ENCODE measurements at places on chromosomes 1 and 21.

DNA sequence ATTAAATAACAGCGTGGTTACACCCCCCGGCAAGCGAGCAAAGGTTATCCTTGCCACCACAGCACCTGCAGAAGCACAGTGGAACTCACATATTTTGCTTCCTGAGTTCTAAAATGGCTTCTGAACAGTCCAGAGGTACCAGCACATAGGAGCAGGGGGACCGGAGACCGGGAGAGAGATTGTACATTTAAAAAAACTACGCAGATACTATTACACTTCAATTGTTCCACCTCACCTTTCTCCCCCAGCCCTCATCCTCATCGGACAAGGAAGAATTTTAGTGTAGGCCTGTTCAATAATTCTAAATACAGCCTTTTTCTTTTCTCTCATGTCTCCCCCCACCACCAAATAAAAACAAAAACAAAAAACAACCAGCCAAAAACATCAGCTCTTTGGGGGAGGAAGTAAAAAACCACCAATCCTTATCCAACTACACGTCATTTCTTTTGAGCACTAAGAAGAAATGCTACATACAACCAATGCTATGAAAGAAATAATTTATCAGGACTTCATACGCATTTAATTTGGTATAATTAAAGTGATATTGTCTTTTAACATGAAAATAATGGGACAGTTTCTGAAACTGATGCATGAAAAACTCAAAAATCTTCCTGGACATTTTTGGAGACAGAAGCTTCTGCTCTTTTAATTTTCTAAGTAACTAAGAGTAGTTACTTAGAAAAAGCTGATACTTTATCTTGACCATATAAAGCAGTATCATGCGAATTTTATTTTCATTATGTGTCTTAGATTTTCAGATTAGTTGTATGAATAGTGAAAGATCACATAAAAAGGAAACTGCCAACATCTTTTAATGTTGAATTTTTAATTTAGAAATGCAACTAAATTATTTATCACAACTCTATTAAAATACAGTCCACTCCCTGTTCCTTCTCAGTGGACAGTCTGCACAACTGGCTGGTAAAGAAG is 9.1 kb downstream of the CDKN2C start:
- no peak for DNase-seq

DNA sequence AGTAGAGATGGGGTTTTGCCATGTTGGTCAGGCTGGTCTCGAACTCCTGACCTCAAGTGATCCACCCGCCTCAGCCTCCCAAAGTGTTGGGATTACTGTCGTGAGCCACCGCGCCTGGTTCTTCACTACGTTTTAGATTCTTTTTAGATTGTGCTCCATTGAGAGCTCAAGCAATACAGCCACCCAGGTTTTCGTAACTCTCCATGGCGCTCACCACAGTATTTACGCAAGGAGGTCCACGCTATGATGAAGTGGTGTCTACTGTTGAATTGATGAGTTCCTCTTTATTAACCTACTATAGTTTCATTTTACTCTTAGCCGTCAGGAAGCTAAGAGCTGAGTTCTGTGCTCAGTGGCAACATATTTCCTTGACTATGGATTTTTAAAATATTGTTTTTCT is 1.8 kb upstream of the KIF1B start:
- no peak for DNase-seq

DNA sequence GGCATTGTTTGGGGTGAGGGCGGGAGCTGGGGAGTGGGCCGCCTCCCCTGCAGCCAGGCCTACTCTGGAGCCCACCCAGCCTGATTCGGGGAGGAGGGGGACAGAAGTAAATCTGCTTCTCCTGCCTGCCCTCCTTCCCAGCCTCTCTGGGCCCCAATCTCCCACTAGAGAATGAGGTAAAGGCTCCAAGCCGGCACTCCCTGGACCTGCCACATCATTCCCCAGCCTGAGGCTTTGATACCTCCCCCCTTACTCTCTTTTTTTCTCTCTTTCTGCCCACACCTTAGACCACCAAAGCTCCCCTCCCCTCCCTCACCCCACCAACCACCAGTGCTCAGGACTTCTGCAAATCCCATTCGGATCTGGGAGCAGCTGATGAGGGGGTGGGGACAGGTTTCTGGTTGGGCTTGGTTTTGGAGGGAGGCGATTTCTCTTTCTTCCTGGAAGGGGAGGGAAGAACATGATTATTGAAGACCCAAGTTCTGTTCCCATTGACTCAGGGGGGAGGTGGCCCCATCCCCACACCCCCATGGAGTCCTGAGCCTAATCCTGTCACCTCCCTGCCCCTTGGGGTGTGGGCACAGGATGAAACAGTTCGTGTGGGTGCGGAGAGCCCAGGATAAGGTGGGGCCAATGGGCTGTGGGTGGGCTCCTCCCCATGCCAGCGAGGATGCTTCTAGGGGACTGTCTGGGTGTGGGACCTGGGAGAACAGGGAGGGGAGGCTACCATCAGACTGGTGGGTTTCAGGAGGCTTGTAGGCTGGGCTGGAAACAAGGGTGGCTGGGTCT is 1.3 kb downstream of the MAP7D1 start:
- DNase-seq = no peak

GRCh38 chr1:156676820-156677615 is at the start of gene NES:
TSS of gene NES (minus strand) at chr1:156677407. CDS start at chr1:156677264, 143 bp downstream.
- no peak for DNase-seq

GRCh38 chr21:16579538-16579937 is 849.8 kb downstream of the USP25 start:
- DNase-seq = no peak

DNA sequence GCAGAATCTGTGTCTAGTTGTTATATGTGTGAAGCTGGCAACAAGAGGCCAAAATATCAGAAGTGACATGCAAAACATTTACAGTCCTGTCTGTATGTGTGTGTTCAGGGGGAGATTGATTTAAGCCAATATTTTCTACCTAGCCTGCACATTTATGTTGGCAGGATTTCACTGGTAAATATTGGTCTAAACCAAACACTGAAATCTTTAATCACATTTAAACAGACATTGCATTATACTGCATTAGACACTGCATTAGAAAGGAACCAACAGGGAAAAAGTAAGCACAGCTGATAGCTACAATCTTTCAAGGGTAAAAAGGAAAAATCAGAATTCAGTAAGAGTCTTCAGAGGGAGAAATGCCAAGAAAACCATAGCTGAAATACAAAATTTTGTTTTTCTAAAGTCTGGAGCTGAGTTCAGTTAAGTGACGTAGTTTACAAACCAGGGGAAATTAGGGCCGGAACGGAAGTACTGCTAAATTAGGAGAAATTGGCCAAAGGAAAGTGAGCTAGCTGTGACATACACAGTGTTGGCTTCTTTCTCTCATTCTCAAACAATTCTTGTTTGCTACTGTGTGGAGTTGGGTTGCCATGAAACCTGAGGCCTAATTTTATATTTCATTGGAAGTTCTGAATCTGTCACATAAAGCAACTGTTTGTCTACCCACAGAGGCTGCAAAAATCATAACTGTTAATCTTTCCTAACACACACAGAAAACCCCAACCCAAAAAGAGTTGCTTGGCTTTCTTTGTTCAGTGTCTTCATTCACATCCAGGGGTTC is 217.3 kb upstream of the SGIP1 start:
- DNase-seq = no peak

DNA sequence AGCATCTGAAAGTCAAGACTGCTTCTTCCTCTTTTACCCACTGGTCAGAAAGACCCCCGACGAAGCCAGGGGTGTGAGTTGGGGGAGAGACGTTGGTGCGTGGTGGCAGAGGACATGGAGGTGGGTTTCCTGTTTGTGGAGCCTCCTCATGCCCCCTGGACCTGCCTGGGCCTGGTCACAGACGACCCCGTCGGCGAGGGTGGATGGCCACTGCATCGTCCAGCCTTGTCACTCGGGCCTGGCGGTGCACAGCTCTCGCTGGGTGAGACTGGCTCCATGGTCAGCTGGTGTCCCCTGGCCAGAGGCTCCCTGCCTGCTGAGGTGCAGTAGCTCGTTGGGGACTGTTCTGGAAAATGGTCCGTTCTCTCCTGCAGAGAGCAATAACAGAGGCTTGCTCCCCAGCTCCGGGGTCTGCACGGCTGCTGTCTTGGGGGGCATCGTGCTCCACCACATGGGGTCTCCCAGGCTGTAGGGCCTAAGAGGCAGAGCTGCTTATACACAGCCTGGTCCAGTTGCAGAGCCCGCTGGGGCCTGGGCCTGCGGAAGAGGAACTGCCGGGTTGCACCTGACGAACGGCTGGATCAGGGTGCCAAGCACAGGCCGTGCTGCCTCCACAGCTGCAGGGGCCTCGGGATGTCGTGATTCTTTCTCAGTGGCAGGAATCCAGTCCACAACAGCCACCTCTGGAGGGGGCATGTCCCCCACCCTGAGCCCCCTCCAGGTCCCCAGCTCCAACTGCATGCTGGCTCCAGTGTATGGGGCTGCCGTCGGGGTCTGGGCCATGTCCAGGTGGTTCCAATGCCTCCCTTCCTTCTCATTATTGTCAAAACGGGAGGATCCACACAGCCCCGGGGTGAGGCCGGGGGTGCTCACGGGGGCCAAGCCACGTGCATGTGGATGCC is 18.0 kb upstream of the ACTRT2 start:
- DNase-seq = no peak

- no peak for DNase-seq
Measured at GRCh38 chr1:32063261-32063681, 9.5 kb upstream of the TMEM39B start.

- DNase-seq = no peak
Measured at GRCh38 chr1:2557482-2558400, 1.6 kb downstream of the TNFRSF14 start.

DNA sequence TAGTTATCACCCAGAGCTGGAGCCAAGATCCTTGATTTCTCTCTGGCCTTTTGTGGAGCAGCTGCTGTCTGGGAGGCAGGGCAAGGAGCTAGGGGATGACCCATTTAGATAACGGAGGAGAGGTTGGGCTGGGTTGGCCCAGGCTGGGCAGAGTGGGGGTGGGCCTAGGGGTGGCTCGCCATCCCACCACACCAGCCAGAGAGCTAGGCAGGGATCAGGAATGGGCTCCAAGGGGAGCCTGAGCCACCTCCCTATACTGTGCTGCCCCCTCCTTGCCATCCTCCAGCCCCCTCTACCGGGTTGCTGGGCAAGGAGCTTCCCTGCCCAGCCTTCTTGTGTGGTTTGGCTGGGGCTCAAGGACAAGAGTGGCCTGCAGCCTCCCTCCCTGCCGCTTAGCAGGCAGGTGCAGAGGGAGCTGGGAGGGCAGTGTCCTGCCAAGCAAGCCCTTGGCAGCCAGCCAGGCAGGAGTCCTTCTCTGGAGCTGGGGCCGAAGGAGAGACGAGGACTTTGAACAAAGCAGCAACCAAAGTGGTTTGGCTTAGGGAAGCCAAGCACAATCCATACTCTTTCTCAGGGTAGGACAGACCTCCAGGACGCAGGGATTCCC is 4.1 kb downstream of the NUAK2 start:
- DNase-seq = no peak

DNA sequence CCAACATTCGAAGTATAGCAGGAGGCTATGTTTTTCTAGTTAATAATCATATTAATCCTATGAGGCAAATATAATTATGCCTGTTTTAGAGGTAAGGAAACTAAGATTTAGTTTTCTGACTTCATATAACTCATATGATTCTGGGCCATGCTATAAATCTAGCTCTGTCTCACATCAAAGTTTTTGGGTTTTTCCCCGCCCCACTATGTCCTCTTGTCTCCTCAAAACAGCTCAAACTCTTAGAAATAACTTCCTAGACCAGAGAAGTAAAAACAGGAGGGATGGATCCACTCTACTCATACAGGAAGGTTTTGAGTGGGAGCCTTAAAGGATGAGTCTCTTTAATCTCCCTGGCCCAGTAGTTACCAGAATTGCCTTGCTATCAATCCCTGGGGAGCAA is 256.4 kb upstream of the FGGY start:
- no peak for DNase-seq

- no peak for DNase-seq
Measured at GRCh38 chr1:27931184-27931583, 3.6 kb upstream of the SMPDL3B start.

DNA sequence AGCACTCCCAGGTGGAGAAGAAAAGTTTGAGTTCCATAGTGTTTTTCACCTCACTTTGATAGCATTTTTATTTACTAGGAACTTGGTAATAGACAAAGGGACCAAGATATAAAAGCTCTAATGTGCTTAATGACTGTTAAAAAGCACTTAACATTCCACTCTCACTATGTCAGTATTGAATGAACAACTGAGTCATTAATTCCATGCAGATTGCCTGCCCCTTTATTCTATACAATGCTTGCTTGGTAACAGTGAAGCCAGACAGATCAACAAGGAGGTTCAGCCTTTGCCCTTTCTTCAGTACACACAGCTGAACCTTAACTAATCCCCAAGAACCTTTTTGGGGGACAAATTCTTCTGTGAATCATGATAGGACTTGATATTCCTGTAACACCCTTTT is 425.5 kb downstream of the NUF2 start:
- no peak for DNase-seq

DNA sequence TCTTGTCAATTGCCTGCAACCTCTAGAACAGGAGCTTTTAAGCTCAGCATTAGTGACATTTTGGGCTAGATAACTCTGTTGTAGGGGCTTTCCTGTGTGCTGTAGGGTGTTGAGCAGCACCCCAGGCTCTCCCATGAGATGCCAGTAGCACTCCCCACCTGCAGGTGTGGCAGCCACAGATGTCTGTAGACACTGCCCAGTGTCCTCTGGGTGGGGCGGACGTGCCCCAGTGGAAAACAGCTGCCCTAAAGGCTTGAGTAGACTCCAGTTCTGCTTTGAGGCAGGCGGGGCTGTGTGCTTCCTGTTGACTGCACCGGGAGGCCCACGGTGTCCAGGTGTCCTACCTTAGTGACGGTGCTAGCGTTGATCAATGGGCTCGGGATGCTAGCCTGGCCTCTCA is 16.9 kb upstream of the PWP2 start:
- no peak for DNase-seq

DNA sequence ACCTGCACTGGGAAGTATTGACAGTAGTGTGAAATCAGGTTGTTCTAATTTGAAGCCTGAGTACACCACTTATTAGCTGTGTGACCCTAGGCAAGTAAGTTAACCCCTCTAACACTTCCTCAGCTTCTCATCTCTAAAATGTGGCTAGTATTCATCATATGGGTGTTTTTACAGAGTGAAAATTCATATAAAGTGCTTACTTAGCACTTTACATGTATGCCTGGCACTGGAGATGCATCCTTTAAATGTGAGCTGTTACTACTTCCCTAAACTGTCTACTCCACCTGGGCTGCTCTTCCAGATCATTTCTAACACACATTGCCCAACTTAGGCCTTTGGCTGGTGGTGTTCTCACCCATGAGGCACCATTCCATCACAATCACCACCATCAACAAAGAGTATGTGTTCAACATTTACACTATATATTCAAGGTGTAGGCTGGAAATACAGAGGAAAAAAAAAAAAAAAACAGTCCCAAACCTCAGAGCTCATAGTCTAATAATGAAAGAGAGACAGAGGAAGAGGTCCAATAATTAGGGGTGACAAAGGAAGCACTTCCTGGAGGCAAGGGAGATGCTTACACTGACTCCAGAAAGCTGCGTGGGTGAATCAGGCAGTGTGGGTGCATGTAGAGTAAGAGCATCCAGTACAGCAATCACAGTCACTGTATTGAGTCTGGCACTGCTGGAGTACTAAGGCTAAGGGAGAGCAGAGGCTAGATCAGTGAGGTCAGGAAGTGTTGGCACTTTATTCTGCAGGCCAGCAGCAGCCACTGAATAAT is 3.6 kb downstream of the STX6 start:
- no peak for DNase-seq

GRCh38 chr1:150321826-150322166 is 463 bp downstream of the PRPF3 start:
- no peak for DNase-seq

- no peak for DNase-seq
Measured at GRCh38 chr21:38944903-38945302, 139.2 kb downstream of the ETS2 start.
